ENCODE measurements at places on chromosomes 11 and 22.

GRCh38 chr22:49772692-49773091, 55.0 kb downstream of the BRD1 start:
- DNase-seq = no peak

DNA sequence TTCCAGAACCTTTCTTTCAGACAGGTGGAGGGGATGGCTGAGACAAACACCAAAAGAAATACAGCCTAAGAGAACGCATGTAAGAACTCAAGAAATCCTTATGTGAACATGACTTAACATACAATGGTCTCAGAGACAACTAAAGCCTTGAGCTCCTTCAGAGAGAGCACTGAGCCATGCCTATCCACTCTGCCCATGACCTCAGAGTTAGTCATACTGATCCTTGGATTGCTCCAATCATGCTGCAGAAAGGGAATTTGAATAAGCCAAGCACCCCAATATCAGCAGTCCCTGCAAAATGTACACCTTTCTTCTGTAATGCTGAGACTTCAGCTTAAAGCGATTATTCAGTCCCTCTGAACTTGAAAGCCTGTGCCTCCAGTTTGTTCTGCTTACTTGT, 43.2 kb upstream of the CHKA start:
- no peak for DNase-seq

DNA sequence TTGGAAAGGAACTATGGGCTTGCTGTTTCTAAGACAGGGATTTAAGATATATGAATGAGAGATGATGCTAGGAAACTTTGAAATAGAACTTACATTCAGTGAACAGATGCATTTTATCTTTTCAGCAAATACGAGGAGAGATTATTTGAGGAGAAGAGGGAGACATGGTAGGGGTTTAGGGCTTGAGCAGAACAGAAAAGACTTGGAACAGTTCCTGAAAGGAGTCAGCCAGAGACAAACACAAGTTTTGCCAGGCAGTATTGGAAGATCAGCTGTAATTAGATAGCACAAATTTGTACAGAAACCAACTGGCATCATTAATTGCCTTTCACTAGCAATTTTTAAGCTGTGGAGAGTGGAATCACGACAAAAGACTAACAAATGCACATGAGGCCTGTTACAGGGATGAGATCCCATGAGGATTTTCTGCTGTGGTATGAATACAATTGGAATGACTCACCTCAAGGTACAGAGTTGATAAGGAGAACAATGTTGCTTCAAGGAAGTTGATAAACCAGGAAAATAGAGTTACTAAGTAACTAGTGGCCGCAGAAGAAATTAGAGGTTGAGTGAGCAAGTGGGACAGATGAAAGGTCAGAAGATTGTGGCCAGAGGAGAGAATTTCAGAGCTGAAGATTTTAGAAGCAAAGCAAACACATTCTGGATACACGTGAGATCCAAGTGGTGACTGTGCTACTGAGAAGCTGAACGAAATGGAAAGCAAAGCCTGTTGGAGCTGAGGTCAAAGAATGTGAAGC, 67.9 kb downstream of the CYB5R2 start:
- DNase-seq = peak; percentile 31

DNA sequence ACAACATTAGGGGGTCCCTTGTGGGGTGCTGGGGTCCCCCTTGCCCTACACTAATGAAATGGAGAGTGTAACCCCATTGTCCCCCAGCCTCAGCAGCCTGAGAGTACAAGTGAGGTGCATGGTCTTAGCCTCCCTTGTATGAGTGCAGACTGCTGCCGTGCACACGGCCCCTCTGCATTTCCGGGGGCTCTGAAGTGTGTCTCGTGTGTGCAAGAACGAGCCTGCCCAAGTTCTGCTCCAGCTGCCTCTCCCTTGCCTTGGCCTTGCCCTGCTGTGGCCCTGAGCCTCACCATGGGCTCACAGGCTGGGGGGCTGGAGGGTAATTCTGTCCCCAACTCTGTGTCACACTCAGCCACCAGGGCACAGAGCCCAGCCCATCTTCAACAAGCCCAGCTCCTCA, 5.2 kb upstream of the EHD1 start:
- DNase-seq = no peak

GRCh38 chr11:68373815-68374501, 61.6 kb downstream of the LRP5 start:
- DNase-seq = peak; percentile 72

- no peak for DNase-seq
These were observed 1343.7 kb downstream of the BRD1 start for GRCh38 chr22:48483764-48484528.

- no peak for DNase-seq
These were observed 801 bp upstream of the TXNRD2 start for GRCh38 chr22:19942157-19943081.

GRCh38 chr11:94153320-94153719, 24.7 kb downstream of the PANX1 start:
- peak; percentile 32 for DNase-seq

- no peak for DNase-seq
These were observed 92.2 kb downstream of the LUZP2 start for GRCh38 chr11:24589064-24589463.

GRCh38 chr11:9660886-9661285, 3.0 kb upstream of the SWAP70 start:
- DNase-seq = peak; percentile 13

GRCh38 chr11:3803726-3804495, 4.4 kb upstream of the PGAP2 start:
- no peak for DNase-seq

DNA sequence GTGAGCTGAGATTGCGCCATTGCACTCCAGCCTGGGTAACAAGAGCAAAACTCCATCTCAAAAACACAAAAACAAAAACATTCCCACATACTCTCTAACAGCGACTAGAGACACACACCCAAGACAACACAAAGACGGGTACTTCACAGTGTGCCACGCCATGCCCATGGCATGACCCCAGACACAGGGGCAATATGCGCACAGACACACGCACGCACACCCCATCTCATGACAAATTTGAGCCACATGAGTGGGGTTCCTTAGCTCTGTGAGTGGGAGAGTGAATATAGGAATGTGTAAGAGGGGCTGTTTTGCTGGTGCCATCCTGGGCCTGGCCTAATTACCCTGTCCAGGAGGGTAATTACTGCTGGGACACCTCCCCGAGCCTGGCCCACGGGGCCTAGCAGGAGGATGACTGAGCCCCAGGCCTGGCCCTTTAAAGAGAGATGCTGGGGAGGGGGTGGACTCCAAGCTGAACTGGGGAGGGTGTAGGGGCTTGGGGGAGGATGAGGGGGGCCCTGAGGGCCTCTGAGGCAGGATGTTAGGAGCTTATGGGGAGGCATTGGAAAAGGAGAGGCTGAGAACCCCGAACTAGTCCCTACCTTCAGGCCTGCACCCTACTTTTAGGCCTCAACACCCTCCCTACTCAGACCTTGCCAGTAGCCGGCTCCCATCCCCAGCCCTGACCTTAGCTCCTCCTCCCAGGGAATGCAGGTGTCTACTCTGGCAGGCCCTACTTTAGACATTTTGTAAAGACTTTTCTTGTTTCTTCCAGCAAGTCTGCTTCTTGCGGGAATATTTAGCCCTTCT, 1.5 kb downstream of the LTBP3 start:
- no peak for DNase-seq

GRCh38 chr22:42711895-42712837, 8.5 kb downstream of the A4GALT start:
- DNase-seq = no peak

DNA sequence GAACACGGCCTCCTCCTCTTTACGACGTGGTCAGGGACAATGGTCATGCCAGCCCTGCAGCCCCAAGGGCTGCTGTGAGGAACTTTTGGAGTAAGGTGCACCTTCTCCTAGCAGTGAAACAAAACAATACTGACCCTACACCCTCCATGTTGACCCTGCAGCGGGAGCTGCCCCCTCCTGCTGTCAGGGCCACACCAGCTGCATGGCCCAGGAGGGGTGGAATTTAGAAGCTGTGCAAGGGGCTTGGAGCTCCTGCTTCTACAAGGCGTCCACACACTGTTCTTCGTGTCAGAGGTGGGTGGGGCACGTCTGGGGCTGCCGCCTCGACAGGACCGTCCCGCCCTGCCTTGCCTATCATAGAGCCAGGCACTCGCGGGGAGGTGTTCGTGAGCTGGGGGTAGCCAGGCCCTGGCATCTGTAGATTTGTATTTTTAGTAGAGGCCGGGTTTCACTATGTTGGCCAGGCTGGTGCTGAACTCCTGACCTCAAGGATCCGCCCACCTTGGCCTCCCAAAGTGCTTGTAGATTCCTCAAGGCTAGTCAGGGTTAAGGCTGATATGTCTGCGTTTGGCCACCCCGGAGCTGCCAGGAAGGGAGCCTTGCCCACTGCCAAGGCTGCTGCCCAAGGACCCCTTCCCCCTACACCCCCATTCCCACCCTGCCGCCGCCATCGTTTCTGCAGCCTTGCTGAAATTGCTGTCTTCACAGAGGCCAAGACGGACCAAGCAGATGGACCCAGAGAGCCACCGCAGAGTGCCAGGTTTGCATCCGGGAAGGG, 15.9 kb downstream of the INCENP start:
- DNase-seq = no peak

- no peak for DNase-seq
These were observed 4.8 kb downstream of the SLC35E4 start for GRCh38 chr22:30640361-30640760.

- DNase-seq = no peak
These were observed 32.5 kb upstream of the YWHAH start for GRCh38 chr22:31911565-31912406.

GRCh38 chr11:62398011-62398994, 20.5 kb upstream of the SCGB1A1 start:
- no peak for DNase-seq

DNA sequence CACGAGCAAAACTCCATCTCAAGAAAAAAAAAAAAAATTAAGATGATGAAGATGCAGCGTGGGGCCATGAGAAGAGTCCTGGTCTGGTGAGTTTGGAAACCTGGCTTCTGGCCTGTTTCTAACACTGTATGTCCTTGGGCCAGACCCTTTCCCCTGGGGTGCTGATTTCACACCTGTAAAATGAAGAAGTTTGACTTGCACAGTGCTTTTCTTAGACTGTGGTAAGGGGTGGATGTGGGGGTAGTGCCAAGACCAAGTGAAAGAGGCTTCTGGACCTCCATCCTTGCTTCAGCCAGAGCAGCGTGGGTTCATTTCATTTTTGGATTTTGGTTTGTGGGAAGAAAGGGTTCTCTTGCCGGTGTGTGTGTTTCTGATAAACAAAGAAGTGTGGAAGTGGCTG, 42.1 kb downstream of the PTPRJ start:
- DNase-seq = no peak

- no peak for DNase-seq
These were observed 246.1 kb upstream of the CHORDC1 start for GRCh38 chr11:90468923-90469322.

DNA sequence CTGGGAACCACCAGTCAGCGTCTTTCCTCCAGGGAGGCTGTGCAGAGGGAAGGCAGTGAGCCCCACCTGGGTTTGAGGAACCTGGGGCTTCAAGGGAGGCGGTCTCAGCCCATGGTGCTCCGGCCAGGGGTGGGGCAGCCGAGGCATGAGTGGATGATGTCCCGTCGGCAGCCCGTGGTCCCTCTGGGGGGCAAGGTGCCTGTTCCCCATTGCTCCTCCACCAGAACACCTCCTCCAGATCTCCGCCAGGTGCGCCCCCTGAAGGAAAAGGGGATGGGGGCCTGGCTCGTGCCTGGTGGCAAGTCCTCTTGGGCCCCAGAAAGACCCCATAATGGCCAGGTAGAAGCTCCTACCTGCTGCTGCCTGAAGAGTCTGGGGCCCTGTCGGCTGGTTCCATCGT, 94.1 kb downstream of the KCNQ1 start:
- peak; percentile 4 for DNase-seq

DNA sequence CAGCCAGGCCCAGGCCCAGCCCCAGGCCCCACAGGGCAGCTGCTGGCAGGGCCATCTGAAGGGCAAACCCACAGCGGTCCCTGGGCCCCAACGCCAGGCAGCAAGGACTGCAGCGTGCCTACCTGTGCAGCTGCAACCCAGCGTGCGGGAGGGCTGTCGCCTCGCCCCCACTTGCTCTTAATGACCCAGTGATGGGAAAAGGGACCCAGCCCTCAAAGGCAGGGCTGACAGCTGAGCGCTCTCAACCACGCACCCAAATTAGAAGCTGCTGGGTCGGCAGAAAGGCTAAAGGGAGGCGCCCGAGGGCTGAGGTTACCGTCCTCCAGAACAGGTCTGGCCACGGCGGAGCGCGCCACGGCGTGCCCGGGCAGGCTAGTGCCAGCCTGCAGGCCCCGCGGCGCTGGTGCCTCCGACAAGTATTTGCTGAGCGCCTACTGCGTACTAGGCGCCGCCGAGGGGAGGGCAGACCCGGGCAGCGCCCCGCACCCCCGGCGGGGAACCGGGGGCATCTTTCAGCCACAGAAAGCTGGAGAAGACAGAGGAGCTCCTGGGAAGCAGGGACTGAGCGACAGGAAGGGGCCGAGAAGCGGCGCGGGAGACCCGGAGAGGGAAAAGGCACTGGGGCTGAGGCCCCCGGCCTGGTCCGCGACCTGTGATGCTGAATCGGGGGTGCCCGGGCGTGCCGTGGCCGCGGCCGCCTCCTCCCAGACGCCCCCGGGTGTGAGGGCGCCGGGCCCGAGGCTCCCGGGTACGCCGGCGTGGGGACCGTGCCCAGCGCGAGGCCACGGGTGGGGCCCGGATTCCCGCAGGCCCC, 773 bp downstream of the HRAS start:
- DNase-seq = peak; percentile 42

- no peak for DNase-seq
These were observed 38.7 kb upstream of the CRTAM start for GRCh38 chr11:122799406-122800105.

DNA sequence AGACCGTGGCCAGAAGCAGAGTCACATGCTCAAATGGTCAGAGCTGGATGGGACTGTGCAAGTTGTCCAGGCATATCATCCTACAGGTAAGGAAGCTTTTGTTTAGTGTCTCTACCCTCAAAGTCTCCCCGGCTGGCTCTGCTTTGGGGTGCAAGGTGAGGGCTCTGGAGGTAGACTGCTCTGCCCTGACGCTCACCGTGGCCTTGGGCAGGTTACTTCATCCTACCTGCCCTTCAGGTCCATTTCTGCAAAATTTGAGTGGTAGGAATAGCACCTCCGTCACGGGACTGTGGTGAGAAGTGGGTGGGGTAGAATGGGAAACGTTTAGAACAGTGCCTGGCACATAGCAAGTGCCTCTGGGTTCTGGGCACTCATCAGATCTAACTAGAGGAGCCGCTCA, 42.2 kb downstream of the NAT10 start:
- DNase-seq = no peak

GRCh38 chr11:67463680-67464410, 5.2 kb downstream of the TMEM134 start:
- peak; percentile 50 for DNase-seq

DNA sequence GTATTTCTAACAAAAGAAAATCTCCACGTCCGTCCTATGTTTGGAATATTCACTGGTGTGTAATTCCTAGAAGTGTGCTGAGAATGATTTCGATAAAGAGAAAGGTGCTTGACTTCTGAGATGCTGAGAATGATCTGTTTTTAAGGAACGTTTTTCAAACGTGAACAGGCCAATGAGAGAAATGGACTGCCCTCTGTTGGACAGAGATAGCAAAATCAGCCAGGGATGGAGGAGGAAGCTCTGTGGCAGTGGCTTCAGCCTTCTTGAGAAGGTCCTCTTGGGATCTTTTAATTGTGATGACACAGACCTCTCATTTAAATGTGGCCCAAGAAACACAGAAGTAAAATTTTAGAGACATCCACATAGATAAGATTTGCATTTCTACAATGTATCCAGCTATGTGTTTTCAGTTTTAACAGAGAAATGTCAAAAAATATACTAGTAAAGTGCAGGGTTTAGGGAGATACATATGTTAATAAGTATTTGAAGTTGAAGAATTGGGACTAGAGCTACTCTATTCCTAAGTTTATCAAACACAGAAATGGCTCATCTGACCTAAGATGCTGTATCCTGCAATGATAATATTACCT, 84.0 kb upstream of the RCN1 start:
- DNase-seq = no peak

GRCh38 chr22:48177631-48178030, 1415.2 kb downstream of the TBC1D22A start:
- DNase-seq = no peak

Measured in body of pancreas (tissue), 4 donors.